ENCODE measurements at places on chromosomes 12 and 14.

DNA sequence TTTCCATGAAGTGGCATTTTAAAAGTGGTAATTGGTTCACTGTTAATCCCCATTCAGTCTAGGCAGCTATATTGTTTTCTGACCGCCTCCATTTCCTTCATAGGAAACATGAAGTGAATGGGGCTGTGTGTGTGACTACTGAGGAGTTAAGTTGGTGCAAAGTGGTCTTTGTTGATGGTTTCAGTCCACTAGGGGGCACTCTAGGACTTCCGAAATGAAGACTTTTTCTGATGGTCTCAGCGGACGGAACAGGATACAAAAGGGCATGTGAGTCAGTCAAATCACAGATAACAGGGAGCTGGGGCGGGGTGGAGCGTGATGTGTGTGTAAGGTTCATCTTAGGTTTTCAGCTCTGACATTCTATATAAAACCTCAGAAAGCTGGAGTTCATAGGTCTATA is 240.1 kb upstream of the OR4E1 start:
- peak; percentile 64 for DNase-seq

DNA sequence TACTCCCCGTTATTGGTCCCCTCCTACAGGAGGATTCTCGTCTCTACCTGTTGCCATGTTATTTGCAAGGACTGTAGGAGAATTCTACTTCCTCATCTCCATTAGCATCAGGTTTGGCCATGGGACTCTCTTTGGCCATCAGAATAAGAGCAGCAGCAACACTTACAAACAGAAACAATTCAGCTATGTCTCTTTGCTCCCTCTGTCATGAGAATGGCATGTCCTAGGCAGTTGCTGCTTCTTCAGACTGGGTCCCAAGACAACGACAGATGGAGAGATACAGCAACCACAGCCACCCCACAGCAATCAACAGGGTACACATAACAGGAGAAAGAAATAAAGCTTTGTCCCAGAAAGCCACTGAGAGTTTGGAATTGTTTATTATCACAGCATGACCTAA is 19.7 kb downstream of the SLC41A2 start:
- DNase-seq: no peak

GRCh38 chr14:65637780-65638179 is 225.2 kb downstream of the FUT8 start:
- peak; percentile 29 for DNase-seq

DNA sequence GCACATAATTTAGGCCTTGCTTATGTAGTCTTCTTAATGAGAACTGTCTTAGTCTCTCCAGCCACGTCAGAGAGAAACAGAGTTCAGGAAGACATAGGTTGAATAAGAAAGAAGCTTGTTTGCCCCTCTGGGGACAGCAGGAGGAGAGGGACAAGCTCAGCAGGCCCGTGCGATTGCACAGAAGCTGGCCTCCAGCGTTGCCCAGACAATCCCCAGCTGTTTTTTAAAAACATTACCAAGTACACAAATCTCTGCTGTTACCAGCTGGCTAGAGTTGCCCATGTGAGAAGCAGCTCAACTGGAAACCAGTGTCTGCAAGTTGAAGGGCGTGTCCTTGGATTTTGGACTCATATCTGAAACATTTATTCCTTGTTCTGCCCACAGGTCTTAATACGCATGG is 232.6 kb downstream of the EFCAB11 start:
- DNase-seq: peak; percentile 44

- no peak for DNase-seq
These were observed 2.9 kb downstream of the KRT8 start for GRCh38 chr12:52901715-52902541.

GRCh38 chr14:60514741-60515491 is 6.0 kb downstream of the SIX6 start:
- DNase-seq: no peak

DNA sequence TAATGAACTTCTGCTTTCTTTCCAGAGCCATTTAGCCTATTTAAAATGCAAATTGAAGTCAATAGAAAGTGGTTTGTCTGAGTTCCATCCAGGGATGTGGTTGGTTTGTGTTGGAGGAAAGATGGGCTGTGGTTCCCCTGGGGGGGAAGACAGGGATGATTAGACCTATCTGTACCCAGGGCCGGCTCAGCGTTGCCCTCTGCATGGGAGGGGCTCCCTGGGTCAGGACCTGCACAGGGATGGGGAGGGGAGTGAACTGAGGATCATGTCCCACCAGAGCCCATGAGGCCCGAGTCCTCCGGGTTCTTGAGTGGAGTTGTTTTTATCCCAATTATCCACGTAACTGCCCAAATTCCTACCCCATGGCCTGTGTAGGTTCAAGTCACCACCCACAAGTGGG is 76.9 kb upstream of the SFSWAP start:
- no peak for DNase-seq

- DNase-seq: no peak
These were observed 20.7 kb downstream of the SLC6A12 start for GRCh38 chr12:193261-193660.

DNA sequence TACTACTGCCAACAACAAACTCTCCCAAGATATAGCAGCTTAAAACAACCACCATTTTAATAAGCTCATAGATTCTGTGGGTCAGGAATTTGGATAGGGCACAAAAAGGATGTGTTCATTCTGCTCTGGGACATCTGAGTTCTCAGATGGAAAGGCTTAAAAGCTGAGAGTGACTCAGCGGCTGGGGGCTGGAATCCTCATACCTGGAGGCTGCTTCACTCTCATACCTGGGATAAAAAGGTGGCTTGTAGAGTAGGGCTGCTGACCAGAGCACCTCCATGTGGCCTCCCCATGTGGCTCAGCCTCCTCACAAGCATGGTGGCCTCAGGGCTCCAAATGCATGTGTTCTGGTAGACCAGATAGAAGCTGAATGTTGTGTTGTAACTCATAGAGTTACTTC is 20.2 kb upstream of the PELI2 start:
- DNase-seq: no peak

DNA sequence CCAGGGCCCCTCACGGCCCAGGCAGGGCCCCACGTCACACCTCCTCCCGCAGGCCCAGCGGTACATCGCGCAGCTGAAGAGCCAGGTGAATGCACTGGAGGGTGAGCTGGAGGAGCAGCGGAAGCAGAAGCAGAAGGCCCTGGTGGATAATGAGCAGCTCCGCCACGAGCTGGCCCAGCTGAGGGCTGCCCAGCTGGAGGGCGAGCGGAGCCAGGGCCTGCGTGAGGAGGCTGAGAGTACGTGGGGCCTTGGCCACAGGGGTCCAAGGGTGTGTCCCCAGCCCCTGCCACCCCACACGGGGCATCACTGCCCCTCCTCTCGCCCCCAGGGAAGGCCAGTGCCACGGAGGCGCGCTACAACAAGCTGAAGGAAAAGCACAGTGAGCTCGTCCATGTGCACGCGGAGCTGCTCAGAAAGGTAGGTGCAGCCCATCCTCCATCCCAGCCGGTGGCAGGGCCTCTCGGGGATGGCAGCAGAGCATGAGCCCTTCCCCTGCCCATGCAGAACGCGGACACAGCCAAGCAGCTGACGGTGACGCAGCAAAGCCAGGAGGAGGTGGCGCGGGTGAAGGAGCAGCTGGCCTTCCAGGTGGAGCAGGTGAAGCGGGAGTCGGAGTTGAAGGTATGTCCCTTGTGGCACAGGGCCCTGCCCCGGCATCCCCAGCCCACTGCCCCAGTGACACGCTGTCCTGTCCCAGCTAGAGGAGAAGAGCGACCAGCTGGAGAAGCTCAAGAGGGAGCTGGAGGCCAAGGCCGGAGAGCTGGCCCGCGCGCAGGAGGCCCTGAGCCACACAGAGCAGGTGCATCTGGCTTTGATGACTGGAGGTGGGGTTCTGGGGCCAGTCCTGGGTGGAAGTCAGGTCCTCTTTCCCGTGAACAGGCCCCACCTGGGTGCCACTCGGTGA is 20.9 kb downstream of the HIP1R start:
- DNase-seq: no peak

DNA sequence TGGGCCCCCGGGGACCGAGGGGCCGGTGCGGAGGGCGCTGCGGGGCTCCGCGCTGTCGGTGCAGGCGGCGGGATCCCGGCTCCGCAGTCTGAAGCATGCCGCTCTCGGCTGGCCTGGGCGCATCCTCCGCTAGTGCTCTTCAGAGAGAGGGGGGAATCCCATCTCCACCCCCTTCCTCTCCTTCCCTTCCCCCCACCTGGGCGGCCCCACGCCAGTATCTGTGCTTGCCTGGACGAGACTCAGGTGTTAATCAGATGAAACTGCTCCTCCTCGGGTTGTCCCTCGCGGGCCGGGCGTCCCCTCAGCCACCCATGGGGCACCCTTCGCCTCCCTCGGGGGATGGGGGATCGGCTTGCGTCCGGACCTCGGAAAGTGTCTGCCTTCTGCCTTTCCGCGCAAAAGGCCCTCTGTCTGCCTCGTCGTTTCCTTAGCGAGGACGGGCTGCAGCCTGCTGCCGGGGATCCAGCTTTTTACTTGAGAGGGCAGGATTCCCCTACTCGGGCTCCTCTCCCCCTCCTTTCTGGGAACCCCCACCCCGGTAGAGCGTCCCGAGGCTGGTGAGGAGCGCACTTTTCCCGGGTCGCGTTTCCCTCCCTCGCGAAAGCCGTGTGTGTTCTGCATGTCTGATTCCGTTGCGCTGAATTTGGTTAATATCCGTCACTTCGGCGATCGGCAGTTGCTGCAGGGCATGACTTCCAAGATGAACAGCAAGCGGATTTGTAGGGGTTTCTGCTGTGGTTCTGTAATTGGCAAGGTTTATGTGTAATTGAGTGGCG is 1.1 kb downstream of the GPHN start:
- DNase-seq: peak; percentile 76

- no peak for DNase-seq
These were observed 222.2 kb downstream of the SEC23A start for GRCh38 chr14:38880643-38881524.

- DNase-seq: no peak
These were observed 69.9 kb downstream of the RAD52 start for GRCh38 chr12:879641-880040.

DNA sequence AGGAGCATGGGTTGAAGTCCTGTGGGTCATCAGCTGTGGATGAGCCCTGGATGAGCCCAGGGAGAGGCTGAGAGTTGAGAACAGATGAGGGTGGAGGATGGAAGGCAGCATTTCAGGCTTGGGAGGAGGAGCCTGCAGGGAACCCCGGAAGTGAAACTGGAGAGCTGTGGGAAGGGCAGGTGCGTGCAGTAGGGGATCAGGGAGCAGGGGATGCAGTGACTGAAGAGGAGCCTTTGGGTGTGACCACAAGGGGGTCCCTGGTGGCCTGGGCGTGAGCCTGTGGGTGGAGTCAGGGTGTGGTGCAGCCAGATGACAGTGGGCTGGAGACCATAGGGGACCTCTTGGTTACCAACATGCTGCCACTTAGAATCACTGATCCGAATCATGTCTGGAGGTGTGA is 115.5 kb downstream of the PAPOLA start:
- DNase-seq: no peak

DNA sequence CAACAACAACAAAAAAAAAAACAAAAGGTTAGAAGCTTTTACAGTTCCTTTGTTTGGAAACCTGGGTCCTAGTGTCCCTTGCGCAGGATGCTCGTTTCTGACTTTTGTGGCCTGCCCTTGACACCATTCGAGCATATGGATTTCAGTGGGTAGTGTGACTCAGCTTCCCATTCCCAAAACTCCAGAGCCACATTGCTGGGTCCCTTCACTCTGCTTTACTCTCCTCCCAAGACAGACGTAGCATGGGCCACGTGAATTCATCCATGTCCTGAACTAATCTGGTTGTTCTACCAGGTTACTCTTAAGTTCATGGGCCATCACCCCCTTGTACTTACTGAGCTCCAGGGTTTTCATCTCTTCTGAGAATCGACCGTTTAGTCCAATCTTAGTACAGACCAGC is 68.0 kb upstream of the MAX start:
- no peak for DNase-seq

DNA sequence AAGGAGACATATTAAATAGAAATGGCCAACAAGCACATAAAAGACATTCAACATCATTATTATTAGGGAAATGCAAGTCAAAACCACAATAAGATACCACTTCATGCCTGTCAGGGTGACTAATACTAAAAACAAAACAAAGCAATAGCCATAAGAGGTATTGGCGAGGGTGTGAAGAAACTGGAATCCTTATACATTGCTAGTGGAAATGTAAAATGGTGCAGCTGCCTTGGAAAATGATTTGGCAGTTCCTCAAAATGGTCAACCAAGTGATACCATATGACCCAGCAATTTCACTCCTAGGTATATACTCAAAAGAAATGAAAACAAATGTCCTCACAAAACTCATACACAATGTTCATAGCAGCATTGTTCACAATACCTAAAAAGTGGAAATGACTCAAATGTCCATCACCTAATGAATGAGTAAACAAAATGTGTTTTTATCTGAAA is 27.0 kb downstream of the GPR135 start:
- DNase-seq: no peak

GRCh38 chr12:55847033-55847432 is 4.3 kb upstream of the MMP19 start:
- DNase-seq: no peak

GRCh38 chr14:22979748-22980392 is 2.5 kb downstream of the AJUBA start:
- no peak for DNase-seq

DNA sequence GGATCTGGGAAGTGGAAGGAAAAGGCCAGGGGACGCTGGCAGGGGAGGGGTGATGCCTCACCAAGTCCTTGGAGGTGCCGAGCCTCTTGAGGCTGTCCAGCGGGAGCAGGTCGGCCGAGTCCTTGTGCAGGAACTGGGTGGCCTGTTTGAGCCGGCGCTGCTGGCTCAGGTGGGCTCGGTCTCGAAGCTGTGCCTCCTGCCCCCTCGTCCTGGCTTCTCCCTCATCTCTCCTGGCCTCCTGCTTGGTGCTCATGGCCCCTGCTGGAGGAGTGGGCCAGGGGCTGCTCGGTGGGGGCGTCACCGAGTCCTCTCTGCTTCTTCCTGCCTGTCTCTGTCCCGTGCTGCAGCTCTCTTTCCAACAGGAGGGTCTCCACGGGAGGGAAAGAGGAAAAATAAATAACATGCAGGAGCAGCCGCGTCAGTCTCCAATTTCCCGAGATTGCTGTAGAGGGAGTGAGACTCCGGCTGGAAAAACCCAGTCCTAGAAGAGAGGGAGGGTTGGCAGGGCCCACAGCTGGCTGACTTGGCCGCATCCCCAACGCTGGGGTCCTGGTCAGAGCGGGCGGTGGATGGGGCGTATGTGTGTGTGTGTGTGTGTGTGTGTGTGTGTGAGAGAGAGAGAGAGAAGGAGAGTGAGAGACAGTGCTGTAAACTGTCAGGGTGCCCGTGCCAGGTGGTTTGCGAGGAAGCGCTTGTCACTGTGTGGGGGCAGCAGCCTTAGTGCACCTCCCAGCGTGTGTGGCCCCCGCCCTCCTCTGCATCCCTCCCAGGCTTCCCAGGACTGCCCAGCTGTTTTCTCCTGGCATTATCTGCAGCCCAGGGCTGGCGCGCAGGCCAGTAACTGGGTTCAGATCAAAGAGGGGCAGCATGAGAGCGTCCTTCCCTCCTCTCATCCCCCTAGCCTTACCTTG is at the start of gene NRIP2:
NRIP2 (minus strand) TSS at position 455 of the 911 bp plus-strand sequence; CDS start at position 403, 52 bp downstream.
- DNase-seq: no peak

DNA sequence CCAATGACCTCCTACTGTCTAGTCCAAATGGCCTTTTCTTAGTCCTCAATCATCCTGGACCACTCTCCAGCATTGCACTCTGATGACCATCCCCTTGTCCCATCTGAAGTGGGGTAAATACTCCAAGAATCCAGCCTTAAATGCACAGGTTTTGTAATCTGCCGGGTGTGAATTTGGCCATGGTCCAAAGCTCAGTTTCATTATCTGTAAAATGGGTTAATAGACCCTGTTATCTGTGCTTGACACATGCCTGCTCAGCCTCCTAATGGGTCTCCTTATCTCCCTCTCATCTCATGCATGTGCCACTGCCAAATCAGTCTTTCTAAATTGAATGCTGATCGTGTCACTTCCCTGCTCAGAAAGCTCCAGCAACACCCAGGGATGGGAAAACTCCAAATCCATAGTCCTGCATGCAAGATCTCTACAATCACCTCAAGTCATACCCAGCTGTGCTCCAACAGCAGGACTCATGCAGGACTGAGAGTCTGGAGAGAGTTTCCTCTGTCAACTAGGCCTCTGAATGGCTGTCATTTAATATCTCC is 22.3 kb downstream of the LGR5 start:
- DNase-seq: no peak

Data from stimulated activated naive B cell treated with anti-CD40 and anti-IgM and Interleukin-4, amounts not matched to agents 10 μg/mL and 1 μg/mL and 100 μg/mL, for 72 hours (primary cell).